ENCODE measurements at places on chromosomes 16 and 17. TPM values are rescaled to one million over a fixed set of nuclear protein-coding genes. Genes with fewer than 3 reads are reported as not detected.

DNA sequence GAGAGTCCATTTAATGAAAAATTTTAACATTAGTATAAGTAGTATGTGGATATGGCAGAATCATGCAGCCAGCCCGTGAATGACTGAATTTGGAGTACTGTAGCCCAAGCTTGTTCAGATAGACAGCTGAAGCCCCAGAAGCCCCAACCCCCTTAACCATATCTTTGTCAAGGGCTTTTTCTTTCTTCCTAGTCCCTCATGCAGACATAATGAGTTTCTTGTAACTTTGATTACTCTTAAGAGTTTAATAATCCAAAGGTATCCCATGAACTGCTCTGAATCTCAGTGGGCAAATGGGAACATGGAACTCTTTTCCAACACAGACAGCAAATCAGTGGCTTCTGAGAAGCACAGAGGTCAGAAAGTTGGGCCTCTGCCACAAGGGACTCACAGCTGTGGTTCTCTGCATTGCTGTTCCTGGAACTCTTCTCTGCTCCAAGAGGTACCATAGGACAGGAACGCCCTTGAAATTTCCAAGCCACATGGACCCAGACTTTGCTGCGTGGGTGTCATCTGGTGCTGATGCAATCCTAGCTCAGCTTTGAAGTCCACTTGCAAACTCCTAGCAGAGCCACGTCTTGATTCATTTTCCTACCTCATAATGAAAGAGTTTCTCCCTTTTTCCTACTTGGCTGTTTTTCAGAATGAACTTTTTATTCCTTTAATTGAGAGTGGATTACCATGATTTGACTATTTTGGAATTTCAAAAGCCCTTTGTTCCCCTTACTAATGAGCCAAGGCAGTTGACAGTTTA lies 18.1 kb downstream of the LYRM1 start:
- H3K27ac ChIP-seq: peak overlapping the region; percentile 38
- DNase-seq: no peak
- peaks cover 30% of the 10 kb centered on the region for H3K4me1 ChIP-seq
- no peak overlapping the region for H3K4me3 ChIP-seq
- peaks cover 40% of the 10 kb centered on the region for H3K36me3 ChIP-seq

DNA sequence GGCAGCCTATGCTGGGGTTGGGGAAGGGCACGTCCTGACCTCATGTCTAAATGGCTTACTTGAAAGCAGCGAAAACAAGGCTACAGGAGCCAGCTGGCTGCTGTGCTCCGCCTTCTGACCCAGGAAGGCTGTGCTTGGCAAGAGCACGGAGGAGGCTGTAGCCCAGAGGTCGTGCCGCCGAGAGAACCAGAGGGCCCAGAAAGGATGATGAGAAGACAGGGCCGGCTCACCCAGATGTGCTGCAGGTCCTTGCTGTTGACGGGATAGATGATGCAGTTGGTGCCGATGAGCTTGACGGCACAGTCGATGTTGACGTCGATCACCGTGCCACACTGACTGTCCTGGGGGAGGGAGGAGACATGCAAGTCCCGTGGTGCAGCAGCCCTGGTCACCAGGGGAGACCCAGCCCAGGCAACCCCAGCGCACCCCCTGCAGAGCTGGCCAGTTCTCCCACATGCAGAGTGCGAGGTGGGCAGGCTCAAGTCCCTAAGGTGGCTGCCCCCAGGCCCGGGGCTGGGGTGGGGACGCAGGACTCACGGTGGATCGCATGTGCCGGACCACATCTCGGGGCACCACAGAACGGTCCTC lies 20.7 kb downstream of the SPHK1 start:
- no peak overlapping the region for H3K27ac ChIP-seq
- no peak overlapping the region for H3K4me3 ChIP-seq
- H3K36me3 ChIP-seq: peaks cover 28% of the 10 kb centered on the region
- peaks cover 6% of the 10 kb centered on the region for H3K4me1 ChIP-seq
- no peaks in the 10 kb centered on the region for H3K27me3 ChIP-seq

DNA sequence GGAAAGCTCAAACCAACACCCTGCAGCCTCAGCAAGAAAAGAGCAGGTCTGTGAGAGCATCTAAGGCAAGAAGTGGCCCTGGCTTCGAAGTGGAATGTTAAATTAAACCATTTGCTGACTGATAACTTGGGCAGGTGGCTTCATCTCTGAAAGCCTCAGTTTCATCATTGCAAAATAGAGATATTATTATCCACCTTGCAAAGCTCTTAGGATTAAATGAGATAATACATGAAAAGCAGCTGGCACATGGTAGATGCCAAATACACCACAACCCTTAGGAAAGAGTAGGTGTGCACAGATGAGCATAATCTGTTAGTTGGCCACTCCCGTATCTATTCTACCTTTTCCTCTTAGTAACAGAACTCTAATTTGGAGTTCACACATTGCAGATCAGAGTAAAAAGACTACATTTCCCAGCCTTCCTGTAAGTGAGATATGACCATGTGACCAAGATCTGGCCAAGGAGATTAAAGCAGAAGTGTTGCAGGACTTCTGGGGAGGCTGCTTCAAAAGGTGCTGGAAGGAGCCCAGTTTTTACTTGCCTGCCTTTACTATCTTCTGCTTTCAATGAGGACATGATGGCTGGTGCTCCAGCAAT lies 288.7 kb downstream of the SOX9 start:
- H3K27ac ChIP-seq: no peak overlapping the region
- no peaks in the 10 kb centered on the region for H3K36me3 ChIP-seq
- H3K4me1 ChIP-seq: no peaks in the 10 kb centered on the region
- H3K27me3 ChIP-seq: no peaks in the 10 kb centered on the region
- no peak for DNase-seq

GRCh38 chr17:49003557-49004511 lies 6.6 kb downstream of the IGF2BP1 start:
- H3K36me3 ChIP-seq: no peaks in the 10 kb centered on the region
- peaks cover 89% of the 10 kb centered on the region for H3K27me3 ChIP-seq
- H3K4me1 ChIP-seq: no peaks in the 10 kb centered on the region
- no peak overlapping the region for H3K4me3 ChIP-seq
- DNase-seq: no peak

GRCh38 chr17:29102046-29102445 lies 59.1 kb downstream of the PIPOX start:
- H3K4me1 ChIP-seq: no peaks in the 10 kb centered on the region
- H3K27ac ChIP-seq: no peak overlapping the region
- peaks cover 24% of the 10 kb centered on the region for H3K36me3 ChIP-seq
- no peaks in the 10 kb centered on the region for H3K27me3 ChIP-seq
- no peak for DNase-seq
- H3K4me3 ChIP-seq: no peak overlapping the region

DNA sequence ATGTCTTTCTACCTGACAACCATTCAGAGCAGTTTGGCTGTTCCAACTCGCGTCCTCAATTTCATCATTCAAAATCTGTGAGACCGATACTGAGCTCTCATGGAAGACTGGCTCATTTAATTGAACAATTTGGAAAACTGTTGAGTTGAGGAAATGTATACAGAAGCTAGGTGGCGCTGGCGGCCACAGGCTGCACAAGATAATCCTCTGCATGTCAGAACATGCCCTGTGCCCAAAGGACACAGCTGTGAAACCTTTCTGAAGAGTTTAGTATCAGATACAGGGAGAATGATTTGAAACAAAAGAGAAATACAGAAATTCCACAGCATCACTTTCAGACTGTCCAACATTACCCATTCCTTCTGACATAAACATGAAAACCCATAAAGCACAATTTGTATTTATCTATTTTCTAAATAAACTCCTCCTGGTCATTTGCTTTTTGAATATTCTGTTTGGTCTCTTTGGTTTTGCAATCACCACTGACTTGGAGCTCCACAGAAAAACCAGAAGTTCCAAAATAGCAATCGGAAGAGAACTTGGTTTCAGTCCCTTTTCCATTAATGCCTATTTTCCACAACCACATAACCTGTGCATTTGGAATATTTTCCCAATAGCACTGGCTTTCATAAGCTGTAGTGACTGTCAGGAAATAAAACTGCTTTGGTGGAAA lies 192.8 kb downstream of the MAP2K6 start:
- DNase-seq: peak; percentile 24
- peaks cover 5% of the 10 kb centered on the region for H3K36me3 ChIP-seq
- no peak overlapping the region for H3K4me3 ChIP-seq
- H3K27ac ChIP-seq: peak overlapping the region; percentile 64

HSF4 gene
- total RNA-seq: 30.3 TPM

EME1 gene
- total RNA-seq: 32.9 TPM

GLIS2 gene
- total RNA-seq: 0.54 TPM

KRT9 gene
- total RNA-seq: not detected

Measured in activated T-helper 1 cell treated with anti-CD3 and anti-CD28 coated beads, Interleukin-12 subunit alpha, Interleukin-12 subunit beta, Interleukin-2, Interleukin-4 antibody, amounts not matched to agents 30 ng/mL and 10 ng/mL and 1 ng/mL, durations not matched to agents 14 hours and 24 hours and 36 hours (primary cell).